Upper lobe of left lung (tissue), 6 donors: ENCODE measurements at places on chromosomes 11 and 22. TPM values are rescaled to one million over a fixed set of nuclear protein-coding genes. Genes with fewer than 3 reads are reported as not detected.

Gene CYTH4
- total RNA-seq, result 48.4 TPM

GRCh38 chr11:111539426-111540113 is 950 bp upstream of the LAYN start:
- H3K27me3 ChIP-seq, result no peaks in the 10 kb centered on the region
- peak overlapping the region; percentile 60 for H3K4me3 ChIP-seq
- peaks cover 15% of the 10 kb centered on the region for H3K4me1 ChIP-seq
- H3K27ac ChIP-seq, result no peak overlapping the region
- no peaks in the 10 kb centered on the region for H3K36me3 ChIP-seq

Gene SCGB1A1
- total RNA-seq, result 1,015 TPM

DNA sequence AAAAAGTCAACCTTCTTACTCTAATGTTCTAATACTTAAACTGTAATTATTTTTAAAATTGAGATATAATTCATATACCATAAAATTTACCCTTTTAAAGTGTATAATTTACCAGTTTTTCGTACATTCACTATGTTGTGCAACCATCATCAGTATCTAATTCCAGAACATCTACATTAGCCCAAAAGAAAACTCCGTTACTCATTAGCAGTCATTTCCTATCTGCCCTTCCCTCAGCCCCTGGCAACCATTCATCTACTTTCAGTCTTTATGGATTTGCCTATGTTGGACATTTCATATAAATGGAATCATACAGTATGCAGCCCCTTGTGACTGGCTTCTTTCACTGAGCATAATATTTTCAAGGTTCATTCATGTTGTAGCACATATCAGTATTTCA is 22.2 kb downstream of the SGSM3 start:
- no peaks in the 10 kb centered on the region for H3K36me3 ChIP-seq
- no peak overlapping the region for H3K4me3 ChIP-seq
- DNase-seq, result no peak
- H3K27ac ChIP-seq, result no peak overlapping the region
- H3K27me3 ChIP-seq, result no peaks in the 10 kb centered on the region
- H3K4me1 ChIP-seq, result peaks cover 8% of the 10 kb centered on the region

DNA sequence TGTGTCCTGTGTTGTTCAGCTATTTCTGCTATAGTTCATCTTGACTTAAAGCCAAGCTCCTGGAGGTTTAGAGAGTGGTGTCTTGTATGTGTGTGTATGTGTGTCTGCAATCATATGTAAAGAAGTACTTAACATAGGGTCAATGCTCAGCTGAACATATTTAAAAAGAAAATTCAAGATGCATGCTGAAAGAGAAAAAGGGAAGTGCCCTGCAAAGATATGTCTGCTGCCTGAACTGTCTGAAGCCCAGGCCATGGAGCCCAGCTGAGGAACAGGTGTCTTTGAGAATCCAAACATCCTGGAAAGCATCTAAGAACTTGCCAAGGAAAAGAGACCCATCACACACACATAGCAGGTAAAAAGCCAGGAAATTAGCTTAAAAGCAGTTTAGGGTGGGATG is 6.6 kb downstream of the TCN1 start:
- no peaks in the 10 kb centered on the region for H3K36me3 ChIP-seq
- no peak overlapping the region for H3K27ac ChIP-seq
- H3K27me3 ChIP-seq, result no peaks in the 10 kb centered on the region
- no peaks in the 10 kb centered on the region for H3K4me1 ChIP-seq

GRCh38 chr11:73265278-73265810 is 6.8 kb upstream of the P2RY6 start:
- peaks cover 24% of the 10 kb centered on the region for H3K4me1 ChIP-seq
- DNase-seq, result no peak
- H3K27ac ChIP-seq, result no peak overlapping the region
- H3K4me3 ChIP-seq, result no peak overlapping the region
- no peaks in the 10 kb centered on the region for H3K27me3 ChIP-seq
- no peaks in the 10 kb centered on the region for H3K36me3 ChIP-seq

DNA sequence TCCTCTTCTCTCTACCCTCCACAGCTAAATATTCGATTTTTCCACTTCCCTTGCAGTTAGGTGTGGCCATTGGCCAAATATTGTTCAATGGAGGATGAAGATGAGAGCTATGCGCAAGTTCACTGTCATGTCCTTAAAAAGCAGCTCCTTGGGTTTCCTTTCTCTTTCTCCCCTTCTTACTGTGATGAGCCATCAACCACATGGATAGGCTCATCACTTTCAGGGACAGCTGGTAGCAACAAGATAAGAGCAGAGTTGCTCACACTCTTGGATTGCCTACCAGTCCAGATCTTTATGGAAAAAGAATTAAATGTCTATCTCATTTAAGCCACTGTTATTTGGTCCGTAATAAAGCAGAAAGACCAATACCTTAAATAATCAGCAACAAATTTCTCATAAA is 377.0 kb downstream of the DDX10 start:
- no peak for DNase-seq
- no peak overlapping the region for H3K27ac ChIP-seq
- no peaks in the 10 kb centered on the region for H3K36me3 ChIP-seq
- no peaks in the 10 kb centered on the region for H3K27me3 ChIP-seq
- H3K4me1 ChIP-seq, result no peaks in the 10 kb centered on the region

GRCh38 chr11:11657218-11657955 is 35.6 kb upstream of the GALNT18 start:
- no peaks in the 10 kb centered on the region for H3K4me1 ChIP-seq
- no peak overlapping the region for H3K27ac ChIP-seq
- H3K27me3 ChIP-seq, result no peaks in the 10 kb centered on the region
- no peak overlapping the region for H3K4me3 ChIP-seq
- no peaks in the 10 kb centered on the region for H3K36me3 ChIP-seq

Gene PICALM
- total RNA-seq, result 154 TPM

Gene RNF214
- total RNA-seq, result 18.8 TPM

Gene CYP2D6
- 0.88 TPM for total RNA-seq

Gene INPP5J
- total RNA-seq, result 28.3 TPM

GRCh38 chr11:105181100-105181499 is 41.5 kb upstream of the CARD18 start:
- peak; percentile 46 for DNase-seq
- no peak overlapping the region for H3K4me3 ChIP-seq
- H3K4me1 ChIP-seq, result peaks cover 8% of the 10 kb centered on the region

GRCh38 chr11:78432058-78432515 is 14.5 kb upstream of the GAB2 start:
- H3K36me3 ChIP-seq, result no peaks in the 10 kb centered on the region
- no peak for DNase-seq
- no peaks in the 10 kb centered on the region for H3K4me1 ChIP-seq
- no peaks in the 10 kb centered on the region for H3K27me3 ChIP-seq

DNA sequence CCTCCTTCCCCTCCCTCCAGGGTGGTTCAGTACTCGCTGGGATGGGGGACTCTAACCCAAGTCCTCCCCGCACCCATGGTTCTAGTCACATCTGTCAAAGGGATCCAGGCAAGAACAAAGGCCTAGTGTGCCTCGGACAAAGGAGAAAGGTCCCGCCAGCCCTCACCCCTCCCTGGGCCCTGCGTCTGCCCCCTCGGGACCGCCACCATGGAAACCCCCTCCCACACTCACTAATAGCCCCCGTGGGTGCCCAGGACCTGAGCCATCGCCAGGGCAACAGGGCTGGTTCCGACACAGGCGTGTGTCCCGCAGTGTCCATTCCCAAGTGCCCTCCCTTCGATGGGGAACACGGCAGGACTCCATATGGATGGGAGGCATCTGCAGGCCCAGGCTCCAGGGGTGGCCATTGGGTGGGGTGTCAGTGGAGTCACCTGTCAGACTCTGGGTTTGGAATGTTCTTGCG is 5.1 kb upstream of the CARNS1 start:
- no peak for DNase-seq
- H3K4me3 ChIP-seq, result no peak overlapping the region
- H3K27ac ChIP-seq, result no peak overlapping the region

Gene NRIP3
- total RNA-seq, result 0.80 TPM

Gene ARSA
- 55.5 TPM for total RNA-seq

DNA sequence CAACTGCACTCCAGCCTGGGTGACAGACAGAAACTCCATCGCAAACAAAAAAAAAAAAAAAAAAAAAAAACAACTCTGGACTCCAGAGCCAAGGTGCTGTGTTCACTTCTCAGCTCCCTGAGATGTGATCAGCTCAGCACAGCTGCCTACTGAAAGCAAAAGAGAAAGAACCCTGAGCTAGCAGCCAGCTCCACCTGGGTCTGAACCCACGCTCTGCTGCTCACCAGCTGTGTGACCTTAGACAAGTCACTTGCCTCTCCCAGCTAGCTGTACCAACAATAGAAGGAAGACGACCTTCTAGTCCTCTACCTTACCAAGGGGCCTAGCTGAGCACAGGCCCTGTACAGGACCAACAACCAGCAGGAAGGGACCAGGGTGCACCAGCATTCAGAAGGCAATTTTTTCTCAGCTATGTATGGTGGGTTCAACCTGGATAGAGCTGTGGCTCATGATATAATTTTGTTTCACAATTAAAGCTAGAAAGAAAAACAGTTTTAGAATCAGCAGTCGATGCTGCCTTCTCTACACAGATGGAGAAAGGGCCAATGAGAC is 3.8 kb downstream of the DGCR2 start:
- H3K4me3 ChIP-seq, result no peak overlapping the region
- no peak overlapping the region for H3K27ac ChIP-seq
- DNase-seq, result no peak

GRCh38 chr11:15770798-15771414 is 585.4 kb downstream of the SOX6 start:
- no peak overlapping the region for H3K27ac ChIP-seq
- no peaks in the 10 kb centered on the region for H3K4me1 ChIP-seq
- no peak overlapping the region for H3K4me3 ChIP-seq
- H3K27me3 ChIP-seq, result no peaks in the 10 kb centered on the region

- peaks cover 5% of the 10 kb centered on the region for H3K36me3 ChIP-seq
- H3K4me3 ChIP-seq, result peak within 1 kb of the TSS; percentile 46
- peaks cover 53% of the 10 kb centered on the region for H3K4me1 ChIP-seq
- peak; percentile 96 for DNase-seq
- no peaks in the 10 kb centered on the region for H3K27me3 ChIP-seq
Observed at GRCh38 chr11:64844330-64845128, at the start of gene CDC42BPG. TSS of gene CDC42BPG (minus strand) at chr11:64844653. CDS start at chr11:64844569, 84 bp downstream.

- DNase-seq, result peak; percentile 29
- H3K4me3 ChIP-seq, result no peak overlapping the region
- H3K27me3 ChIP-seq, result no peaks in the 10 kb centered on the region
- H3K4me1 ChIP-seq, result peaks cover 3% of the 10 kb centered on the region
- no peak overlapping the region for H3K27ac ChIP-seq
Observed at GRCh38 chr22:37098976-37099591, 10.4 kb downstream of the TMPRSS6 start.

- no peaks in the 10 kb centered on the region for H3K27me3 ChIP-seq
- DNase-seq, result peak; percentile 97
- no peaks in the 10 kb centered on the region for H3K36me3 ChIP-seq
- H3K4me3 ChIP-seq, result peak overlapping the region; percentile 37
- peak overlapping the region; percentile 98 for H3K27ac ChIP-seq
Observed at GRCh38 chr22:50544078-50544745, 1.5 kb upstream of the KLHDC7B start.

Gene RIMBP3C
- 0.57 TPM for total RNA-seq

Gene OR52H1
- not detected for total RNA-seq

Gene NXPE4
- 0.13 TPM for total RNA-seq

GRCh38 chr22:43205748-43206508 is 19.0 kb upstream of the TTLL12 start:
- no peaks in the 10 kb centered on the region for H3K36me3 ChIP-seq
- no peak for DNase-seq
- no peaks in the 10 kb centered on the region for H3K27me3 ChIP-seq
- H3K4me1 ChIP-seq, result no peaks in the 10 kb centered on the region

DNA sequence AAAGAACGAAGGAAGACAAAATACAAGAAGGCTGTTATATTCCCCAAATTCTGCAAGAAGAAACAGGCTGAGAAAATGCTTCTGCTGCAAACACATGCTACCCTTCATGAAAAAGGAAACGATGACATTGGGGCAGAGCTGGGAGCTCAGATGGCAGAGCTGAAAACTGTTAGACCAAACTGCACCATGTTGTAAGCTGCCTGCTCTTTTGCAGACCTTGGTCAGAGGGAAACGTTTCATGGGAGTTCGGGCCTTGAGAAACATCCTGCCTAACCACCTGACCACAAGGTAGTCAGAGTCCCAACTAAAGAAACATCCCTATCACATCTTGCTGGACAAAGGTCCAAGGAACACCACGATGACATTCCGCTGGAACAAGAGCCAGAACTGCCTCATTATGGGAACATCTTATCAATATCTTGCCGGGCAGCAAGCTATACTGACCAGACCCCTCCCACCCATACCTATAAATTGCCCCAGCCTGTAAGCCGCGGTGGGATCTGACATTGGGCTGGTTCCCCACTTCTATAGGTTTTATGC is 110.7 kb upstream of the CTSC start:
- H3K4me3 ChIP-seq, result no peak overlapping the region
- no peaks in the 10 kb centered on the region for H3K36me3 ChIP-seq
- no peak overlapping the region for H3K27ac ChIP-seq

Gene RPS6KA4
- 93.2 TPM for total RNA-seq

DNA sequence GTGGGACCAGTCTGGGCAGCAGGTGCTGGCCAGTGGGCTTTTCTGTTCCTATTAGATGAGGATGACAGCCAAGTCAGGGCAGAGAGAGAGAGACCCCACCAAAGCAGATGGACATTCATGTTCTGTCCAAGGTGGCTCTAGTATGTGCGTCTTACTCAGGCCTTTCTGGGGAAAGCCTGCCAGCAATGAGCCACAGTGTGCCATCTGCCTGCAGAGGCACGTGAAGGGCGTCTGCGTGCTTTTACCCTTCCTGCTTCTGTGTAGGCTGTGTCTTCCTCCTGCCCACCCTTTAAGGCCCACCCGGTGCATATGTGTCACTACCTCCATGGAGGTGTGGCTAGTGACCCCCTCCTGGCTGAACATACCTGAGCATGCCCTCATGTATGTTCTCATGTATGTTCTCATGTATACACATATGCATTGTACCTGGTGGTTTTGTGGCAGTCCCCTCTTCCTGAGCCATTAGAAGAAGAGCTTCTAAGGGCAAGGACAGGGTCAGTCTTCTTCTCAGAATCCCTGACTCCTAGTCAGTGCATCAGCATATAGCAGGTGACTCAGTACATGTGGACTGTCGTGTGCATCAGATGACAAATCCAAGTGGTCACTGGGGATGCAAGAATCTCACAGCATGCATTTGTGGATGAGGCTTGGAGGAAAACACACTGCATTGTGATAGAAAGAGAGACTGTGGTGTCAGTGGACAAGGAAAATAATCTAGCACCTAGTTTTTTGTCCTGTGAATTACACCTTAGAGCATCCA is 90.4 kb upstream of the YWHAH start:
- H3K27ac ChIP-seq, result no peak overlapping the region
- H3K4me1 ChIP-seq, result no peaks in the 10 kb centered on the region
- no peak overlapping the region for H3K4me3 ChIP-seq
- peaks cover 35% of the 10 kb centered on the region for H3K36me3 ChIP-seq

GRCh38 chr11:73547706-73548595 is 50.0 kb downstream of the FAM168A start:
- peaks cover 5% of the 10 kb centered on the region for H3K4me1 ChIP-seq
- no peak for DNase-seq
- H3K36me3 ChIP-seq, result no peaks in the 10 kb centered on the region
